ENCODE measurements at places on chromosomes 3 and 15.
A peak's percentile ranks its signal among the peaks of the same experiment; 100 is the strongest.

DNA sequence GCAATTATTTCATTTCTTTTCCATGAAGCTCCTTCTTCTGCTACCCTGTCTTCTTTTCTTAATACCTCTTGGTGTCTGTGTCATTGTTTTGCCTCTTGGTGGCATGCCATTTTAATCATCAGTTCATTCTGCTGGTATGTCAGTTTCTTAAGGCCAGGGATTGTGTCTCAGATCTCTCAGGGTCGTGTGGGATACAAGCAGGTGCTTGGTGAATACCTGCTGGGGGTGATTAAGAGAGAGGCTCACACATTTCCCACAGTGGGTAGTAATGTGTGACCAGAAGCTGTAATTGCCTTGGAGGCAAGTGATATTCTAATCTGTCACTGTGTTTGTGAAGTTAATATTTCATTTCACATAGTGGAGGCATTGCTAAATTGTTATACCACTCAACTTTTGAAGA, 361.4 kb upstream of the TRIM42 start:
- DNase-seq: no peak

DNA sequence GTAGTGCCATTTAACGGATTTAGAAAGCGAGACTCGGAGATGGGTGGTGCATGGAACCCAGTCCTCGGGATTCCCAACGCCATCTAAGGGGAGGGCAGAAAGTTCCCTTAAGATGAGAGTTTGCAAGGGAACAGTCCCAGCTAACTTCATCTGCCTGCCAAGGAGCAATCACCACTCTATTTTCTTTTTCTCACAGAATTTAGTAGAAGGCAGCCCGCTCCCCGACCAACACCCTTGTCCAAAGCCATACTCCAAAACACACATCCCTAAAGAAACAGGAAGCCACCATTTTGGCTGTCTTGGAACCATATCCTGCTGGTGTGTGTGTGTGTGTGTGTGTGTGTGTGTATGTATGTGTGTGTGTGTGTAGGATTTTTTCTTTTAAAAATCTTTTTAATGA, 7.1 kb upstream of the FGD5 start:
- DNase-seq: no peak

DNA sequence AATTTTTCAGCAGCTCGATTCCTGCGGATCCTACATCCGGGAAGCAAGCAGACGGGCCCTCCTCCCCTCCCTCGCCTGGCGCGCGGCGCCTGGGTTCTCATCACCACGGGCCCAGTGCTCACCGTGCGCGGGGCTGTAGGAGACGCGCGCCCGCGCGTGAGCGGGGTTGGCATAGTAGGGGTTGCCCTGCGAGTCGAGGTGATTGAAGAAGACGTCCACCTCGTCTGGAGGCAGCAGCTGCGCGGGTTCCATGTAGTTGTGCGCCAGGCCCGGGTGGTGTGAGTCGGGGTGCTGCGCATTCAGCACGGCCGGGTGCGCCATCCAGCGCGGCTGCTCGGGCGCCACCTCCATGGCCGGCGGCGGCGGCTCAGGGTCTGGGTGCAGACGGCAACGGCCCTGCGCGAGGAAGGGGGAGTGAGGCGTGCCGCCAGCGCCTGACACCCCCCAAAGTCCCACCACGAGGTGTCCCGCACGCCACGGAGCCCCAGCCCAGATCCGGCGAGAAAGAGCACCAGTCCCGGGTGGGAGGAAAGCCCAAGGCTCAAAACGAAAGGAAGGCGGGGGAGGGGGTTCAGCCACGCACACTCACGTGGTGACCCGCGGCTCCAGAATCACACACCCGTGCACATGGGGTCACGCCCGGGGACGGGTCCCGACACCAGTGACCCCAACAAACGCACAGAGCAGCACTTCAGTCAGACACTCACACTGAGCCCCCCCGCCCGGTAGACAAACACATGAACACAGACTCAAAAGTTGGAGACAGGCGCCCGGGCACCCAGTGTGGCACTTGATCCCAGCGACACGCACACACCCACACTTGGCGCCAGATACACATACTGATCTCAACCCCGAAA, 6.1 kb downstream of the GATA2 start:
- DNase-seq: peak; percentile 80

GRCh38 chr3:16026753-16027152, 147.7 kb upstream of the GALNT15 start:
- no peak for DNase-seq

DNA sequence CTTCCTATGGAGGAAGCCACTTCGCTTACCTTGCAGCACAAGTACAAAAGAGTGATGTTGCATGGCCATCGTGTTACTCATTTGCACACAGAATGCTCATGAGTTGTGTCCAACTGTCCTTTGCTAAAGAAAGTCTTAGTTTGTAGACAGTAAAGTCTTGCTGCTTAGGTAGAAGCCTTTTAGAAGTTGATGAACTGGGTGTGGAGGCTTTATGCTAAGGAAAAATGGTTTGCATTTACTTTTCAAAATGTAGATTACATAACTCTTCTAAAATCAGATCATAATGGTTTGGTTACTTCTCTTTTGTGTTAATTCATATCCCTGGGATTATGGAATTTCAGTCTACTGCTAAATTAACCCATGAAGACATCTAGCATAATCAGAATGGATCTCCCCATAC, 84.5 kb upstream of the FLNB start:
- no peak for DNase-seq

- no peak for DNase-seq
Measured at GRCh38 chr15:79083154-79083553, 7.4 kb downstream of the RASGRF1 start.

DNA sequence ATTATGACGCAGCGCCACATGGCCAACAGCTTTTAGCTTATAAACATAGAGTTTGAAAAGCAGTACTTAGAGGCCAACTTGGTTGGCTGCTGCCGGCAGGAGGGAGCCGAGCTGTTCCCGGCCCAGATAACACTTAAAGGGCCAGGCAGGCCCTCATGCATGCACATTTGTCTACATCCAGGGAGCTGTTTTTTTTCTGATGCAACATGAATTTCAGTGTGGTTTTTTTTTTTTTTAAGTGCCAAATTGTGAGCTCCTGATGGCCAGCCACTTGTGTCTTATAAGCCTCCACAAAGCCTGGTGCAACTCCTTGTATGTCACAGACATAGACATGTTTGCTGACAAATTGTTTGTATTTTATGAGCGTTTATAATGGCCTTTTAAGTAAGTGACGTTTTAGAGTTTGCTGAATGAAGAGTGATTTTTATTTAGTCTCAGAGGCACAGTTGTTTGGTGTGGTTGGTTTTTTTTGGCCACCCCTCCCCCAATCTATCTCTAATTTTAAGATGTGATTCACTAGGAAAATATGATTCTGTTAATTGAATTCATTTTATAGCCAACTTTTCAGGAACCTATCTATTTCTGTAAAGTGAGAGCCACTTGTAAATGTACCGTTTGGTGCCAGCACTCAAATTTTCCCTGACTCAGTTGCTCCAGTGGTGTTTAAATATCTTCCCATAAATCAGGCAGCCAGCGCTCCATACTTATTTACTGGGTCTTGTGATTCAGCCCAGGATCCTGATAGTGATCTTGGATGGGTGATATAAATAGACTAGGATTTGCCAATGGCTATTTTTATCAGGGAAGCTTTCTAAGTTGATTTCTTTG, 134.3 kb downstream of the VGLL4 start:
- peak; percentile 55 for DNase-seq

DNA sequence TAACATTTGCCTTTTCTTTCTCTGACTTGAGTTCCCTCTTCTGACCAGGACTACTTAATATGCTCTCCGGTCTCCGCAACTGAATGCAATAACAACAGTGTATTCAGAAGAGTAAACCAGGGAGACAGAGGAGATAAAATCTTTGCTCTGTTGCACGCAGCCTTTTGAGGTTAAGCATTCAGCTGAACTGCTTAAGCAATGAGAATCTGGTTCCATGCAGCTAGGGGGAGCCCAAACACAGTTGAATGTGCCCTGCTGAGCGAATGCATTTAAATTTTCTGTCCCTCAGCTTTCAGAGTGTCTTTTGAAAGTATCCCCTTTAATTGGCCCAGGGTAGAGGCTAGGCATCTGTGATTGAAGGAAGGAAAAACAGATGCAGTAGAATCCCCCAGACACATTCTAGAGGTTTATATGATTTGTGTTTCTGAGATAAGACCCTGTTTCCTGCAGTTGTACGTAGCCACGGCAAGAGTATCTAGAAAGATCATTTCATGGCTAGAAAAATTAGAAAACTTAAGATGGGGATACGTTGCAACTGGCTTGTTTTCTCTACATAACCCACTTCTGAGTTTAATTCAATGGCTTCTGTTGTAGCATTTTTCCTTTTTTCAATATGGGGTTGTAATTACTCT, 309.6 kb downstream of the TUSC7 start:
- DNase-seq: peak; percentile 88

GRCh38 chr15:37698679-37699078, 235.8 kb upstream of the TMCO5A start:
- peak; percentile 0 for DNase-seq
